ENCODE measurements at places on chromosomes 5 and 9.

DNA sequence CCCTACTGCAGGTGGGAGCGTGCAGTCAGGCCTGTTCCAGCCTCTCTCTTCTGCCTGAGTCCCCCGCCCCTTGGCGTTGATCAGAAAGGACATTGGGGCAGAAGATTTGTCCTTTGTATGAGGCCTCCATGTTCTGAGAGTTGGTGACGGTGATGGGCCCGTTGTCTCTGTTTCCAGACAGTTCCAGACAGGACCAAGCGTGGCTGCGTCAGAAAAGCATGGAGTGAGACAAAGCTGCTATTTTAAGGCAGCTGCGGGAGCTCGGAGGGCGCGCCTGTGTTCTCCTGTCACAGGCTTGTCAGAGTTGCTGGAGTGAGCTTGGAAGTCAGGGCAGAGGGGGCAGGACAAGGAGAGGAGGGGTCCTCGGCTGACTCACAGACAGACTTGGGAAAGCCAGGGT is 32.1 kb upstream of the SH3PXD2B start:
- DNase-seq = no peak

- no peak for DNase-seq
These were observed 275.2 kb upstream of the PCSK5 start for GRCh38 chr9:75615284-75615683.

- DNase-seq = no peak
These were observed 189.4 kb downstream of the CCDC192 start for GRCh38 chr5:127892467-127893207.

GRCh38 chr9:134989206-134990065 is 71.7 kb upstream of the FCN1 start:
- no peak for DNase-seq

DNA sequence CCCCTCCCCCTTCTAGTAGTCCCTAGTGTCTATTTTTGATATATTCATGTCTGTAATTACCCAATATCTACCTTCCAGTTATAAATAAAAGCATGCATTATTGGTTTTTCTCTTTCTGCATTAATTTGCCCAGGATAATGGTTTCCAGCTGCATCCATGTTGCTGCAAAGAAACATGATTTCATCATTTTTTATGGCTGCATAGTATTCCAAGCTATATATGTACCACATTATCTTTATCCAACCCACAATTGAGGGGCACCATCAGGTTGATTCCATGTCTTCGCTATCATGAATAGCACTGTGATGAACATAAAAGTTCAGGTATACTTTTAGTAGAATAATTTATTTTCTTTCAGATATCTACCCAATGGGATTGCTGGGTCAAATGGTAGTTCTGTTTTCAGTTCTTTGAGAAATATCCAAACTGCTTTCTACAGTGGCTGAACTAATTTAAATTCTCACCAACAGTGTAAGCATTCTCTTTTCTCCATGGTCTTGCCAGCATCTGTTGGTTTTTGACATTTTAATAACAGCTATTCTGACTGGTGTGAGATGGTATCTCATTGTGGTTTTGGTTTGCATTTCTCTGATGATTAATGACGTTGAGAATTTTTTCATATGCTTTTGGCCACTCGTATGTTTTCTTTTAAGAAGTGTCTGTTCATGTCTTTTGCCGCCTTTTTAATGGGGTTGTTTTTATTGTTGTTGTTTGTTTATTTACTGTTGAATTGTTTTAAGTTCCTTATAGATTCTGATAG is 746.1 kb upstream of the MEF2C start:
- no peak for DNase-seq

DNA sequence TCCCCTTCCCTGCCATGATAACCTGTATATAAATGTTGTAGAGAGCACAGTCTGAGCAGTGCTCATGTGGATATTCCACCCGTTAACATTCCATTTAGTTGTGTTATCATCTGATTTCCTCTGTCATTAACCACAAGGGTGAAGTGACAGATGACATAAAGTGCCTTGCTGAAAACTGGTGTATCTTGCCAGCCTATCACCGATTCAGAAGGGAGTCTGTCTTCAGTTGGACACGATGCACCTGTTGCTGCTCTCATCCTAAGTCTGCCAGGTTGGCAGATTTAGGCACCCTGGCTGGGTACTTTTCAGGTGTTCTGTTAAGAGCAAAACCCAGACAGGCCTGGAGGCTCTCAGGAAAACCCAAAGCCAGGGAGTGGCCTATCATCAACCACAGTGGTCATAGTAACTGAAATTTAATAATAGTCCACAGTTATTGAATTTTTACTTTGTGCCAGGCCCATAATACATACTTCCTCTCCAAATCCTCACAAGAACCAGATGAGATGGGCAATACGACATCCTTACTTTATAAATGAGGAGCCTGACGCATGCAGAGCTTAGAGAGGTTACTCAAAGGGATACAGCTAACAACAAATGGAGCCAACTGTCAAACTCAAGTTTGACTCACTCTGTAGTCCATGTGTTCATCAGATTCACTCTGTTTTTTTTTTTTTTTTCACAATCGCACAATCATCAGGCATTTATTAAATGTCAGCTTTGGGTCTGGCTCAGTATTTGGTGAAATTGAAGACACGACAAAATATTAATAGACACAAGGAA is 100.7 kb upstream of the SPRY4 start:
- no peak for DNase-seq

DNA sequence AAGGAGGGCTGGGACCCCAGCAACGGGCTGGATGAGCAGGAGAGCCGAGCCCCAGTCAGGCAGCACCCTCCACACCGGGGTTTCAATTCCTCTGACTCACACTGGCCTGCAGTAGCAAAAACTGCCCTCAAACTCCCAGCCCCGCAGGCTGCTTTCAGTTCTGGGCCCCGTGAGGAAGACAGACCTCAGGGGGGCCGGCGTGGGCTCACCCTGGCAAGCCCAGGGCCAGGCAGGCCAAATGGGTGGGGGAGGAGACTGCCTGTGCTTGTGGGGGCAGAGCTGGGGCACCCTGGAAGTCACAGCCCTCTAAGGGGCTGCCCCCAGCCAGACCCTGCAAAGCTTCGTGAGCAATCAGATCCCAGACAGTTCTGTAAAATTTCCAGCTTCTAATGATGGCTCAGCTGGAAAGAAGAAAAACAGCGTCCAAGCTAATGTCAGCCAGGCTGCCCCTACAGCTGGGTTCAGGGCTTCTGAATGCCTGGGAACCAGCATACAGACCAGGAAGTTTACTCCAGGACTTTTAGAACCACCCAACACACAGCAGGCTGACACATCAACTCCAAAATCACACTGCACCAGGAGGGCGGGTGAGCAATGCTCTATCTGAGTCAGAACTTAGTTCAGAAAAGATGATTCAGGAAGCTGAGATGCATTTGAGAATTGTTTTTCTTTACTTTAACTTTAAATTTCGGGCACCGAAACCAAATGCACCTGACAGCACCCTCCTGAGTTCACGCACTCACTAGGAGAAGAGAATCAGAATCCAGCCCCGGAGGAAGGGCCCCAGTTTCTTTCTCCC is 34.7 kb downstream of the LPCAT1 start:
- DNase-seq = peak; percentile 39

GRCh38 chr9:87862536-87863268 is 20.0 kb upstream of the SPATA31E1 start:
- no peak for DNase-seq

DNA sequence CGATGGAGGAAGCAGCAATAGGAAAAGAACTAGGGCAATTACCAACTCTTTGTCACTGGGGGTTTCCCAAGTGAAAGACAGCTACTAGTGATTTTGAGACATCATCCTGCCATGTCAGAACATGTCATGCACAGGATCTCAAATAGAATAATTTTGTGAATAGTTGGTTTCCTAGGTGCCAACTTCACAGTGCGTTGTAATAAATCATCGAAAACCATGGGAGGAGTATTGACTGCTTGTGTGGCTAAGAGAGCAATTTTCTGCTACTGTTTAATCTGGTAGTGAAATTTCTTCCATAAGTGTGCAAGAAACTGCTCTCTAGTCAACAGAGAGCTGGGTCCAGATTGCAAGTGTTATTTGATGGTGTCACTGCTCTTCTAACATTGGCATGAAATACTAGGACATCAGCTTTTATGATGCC is 168.6 kb downstream of the NNT start:
- no peak for DNase-seq

GRCh38 chr9:119963798-119964372 is 594.6 kb upstream of the BRINP1 start:
- peak; percentile 88 for DNase-seq

GRCh38 chr5:115231598-115231997 is 31.1 kb downstream of the PGGT1B start:
- DNase-seq = no peak

DNA sequence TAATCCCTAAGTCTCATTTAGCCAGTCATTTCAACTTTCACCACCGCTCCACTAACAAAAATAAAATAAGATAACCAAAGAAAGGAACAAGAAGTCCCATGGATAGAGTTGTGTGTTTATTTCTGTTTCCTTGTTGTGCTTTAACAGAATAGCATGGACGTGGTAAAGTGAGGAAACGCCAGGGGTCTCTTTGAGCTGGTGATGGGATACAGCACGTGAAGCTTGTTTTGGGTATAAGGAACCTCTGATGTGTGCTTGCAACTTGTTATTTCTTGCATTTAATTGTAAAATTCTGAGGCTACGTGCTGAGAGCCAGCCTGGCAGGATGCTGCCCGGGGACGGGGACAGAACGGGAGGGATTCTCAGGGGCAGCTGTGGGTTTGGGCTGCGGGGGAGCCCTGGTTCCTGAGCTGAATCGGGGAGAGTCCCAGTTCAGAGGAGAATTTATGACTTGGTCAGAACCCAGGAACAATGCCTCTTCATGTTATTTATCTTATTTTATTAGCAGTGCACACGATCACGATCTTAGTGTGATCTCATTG is 63.4 kb downstream of the ANKRD33B start:
- DNase-seq = no peak

GRCh38 chr5:78495800-78496199 is 135.4 kb downstream of the SCAMP1 start:
- no peak for DNase-seq

DNA sequence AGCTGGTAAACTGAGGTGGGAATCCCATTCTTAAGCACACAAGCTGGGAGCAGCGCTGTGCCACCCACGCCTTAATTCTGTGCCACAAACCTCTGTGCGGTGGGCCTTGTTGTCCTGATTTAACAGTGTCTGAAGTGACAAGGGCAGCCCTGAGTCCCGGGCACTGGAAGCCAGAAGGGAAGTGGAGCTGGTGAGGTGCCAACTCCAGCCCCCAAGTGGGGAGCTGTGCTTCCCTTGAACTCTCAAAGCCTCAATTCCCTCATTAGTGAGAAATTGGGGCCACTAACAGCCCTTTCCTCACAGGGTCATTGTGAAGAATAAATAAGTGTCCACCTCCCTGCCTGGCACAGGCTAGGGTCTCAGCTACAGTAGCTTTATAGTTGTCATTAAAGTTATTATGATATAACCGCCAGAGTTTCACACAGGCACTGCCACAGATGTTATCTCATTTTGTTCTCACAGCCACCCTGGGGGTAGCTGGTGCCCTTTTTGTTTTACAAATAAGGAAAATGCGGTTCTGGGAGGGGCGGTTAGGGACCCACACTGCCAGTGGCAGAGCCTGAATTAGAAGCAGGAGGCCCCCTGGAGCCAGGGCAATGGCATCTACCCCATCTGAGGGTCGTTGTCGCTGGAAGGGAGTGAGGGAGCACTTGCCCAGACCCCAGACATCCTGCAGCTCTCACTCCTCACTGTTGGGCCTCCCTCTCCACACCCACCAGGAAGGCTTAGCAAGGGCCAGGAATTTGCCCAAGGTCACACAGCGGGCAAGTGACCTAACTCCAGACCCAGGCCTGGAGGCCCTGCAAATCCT is 2.1 kb upstream of the TLX3 start:
- DNase-seq = no peak

- DNase-seq = no peak
These were observed 117.2 kb downstream of the SPATA31D1 start for GRCh38 chr9:82105729-82106128.

DNA sequence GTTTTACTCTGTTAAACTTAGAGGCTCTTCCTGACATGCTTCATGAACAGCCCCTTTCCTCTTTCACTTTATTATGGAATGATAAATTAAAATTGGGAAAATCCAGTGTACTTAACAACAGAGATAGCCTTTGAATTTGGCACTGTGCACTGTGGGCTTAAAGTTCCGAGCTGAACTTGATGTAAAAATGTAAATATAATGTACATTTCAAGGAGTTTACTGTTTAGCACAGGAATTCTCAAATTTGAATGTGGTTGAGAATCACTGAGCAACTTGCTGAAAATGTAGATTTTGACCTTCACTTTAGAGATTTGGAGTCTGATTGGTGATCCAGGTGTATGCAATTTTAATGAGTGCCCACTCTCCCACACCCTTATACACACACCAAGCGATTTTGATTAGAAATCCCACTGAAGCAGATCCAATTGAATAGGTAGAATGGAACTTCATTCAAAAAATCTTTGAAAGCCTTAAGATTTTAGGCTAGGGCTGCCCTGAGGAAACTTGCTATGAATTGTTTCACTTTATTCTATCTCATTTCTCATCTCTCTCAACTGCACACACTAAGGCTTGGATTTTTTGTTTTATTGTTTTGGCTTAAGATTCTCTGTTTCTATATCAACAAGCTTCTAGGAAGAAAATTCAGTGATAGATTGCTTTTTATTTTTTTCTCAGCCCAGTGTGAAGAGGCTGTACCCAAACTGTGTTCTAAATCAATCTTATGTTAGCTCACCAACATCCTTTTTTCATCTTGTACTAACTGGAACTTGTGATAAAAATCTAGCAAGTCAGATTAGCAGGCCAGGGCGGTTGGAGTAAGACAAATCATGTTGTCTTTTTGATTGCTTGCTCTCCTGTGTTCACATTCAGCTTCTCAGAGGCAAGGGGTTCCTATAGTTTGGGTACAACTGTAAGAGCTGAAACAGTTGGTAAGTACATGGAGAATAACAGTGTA is 22.9 kb downstream of the NUDT12 start:
- no peak for DNase-seq

DNA sequence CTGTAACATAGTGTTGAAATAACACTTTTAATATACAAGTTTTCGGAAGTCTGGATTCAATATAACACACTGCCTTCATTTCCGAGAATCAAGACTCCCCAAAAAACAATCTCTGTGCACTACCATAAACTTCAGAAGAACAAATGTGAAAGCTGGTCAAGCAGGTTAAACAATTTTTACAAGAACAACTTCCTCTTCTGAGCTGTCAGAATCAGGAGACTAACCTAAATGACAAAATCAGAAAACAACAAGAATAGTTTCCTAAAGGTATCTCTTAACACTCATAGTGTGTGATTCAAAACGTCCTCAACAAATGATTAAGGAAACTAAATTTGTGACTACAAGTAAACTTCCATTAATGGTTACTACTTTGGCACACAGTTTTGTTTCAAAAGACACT is 11.6 kb downstream of the C9orf72 start:
- no peak for DNase-seq

GRCh38 chr5:157454273-157454672 is 5.7 kb upstream of the NIPAL4 start:
- DNase-seq = no peak

DNA sequence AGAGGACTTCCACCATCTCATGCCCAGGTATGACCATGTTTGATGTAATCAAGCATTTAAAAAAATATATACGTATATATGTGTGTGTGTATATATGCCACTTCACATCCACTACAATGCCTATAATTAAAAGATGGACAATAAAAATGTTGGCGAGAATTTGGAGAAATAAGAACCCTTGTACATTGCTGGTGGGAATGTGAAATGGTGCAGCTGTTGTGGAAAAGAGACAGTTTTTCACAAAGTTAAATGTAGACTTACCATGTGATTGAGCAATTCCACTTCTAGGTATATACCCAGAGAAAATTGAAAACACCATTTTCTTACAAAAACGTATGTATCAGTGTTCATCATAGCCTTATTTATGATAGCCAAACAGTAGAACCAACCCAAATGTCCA is 229.2 kb upstream of the WWC1 start:
- no peak for DNase-seq
